ENCODE measurements at places on chromosomes 13 and 19.

DNA sequence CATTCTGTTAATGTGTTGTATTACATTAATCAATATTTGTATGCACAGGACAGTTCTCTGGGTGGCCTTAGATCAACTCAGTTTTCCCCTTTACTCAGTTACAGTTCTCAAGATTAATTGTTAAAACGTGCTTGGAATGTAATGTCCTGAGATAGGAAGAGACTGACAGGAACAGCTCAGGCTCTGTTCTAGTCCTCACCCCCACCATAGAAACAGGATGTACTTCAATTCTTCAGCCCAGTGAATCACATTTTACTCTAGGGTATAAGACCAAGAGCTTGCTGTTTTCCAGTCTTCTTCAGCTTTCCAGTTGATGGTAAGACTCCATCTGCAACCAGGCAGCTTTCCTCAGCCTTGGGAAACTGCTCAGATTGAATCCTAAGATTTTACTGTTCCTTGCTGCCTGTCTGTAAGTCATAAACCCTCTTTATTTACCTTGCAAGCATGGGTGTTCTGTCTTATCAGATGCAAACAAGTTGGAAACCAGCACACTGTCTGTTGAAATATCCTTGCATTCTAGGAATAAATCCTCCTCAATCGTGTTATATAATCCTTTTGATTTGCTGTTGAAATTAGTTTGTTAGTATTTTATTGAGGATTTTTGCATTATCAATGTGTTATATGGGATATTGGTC is 836.9 kb upstream of the PCDH9 start:
- no peak for DNase-seq

GRCh38 chr13:97583907-97584497 is 150.0 kb downstream of the RAP2A start:
- no peak for DNase-seq

- no peak for DNase-seq
Observed at GRCh38 chr19:9981406-9982260, 28.7 kb downstream of the COL5A3 start.

GRCh38 chr19:48968179-48968661 is 3.1 kb downstream of the FTL start:
- DNase-seq = no peak

GRCh38 chr19:1758231-1758577 is 4.9 kb downstream of the ONECUT3 start:
- DNase-seq = no peak

DNA sequence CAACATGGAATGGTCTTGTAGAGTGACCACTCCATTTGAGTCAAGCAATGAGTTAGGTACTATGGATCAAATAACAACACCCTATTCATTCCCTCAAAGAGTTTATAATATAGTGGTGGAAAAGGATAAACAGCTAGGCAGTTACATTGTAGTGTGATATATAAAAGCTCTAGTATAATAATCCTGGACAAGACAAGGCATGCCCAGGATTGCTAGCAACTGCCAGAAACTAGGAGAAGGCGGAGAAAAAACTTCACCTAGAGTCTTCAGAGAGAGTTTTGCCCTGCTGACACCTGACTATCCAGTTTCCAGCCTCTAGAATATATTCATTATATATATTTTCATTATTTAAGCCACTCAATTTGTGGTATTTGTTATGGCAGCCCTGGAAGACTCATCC is 530.6 kb downstream of the KLF12 start:
- no peak for DNase-seq

DNA sequence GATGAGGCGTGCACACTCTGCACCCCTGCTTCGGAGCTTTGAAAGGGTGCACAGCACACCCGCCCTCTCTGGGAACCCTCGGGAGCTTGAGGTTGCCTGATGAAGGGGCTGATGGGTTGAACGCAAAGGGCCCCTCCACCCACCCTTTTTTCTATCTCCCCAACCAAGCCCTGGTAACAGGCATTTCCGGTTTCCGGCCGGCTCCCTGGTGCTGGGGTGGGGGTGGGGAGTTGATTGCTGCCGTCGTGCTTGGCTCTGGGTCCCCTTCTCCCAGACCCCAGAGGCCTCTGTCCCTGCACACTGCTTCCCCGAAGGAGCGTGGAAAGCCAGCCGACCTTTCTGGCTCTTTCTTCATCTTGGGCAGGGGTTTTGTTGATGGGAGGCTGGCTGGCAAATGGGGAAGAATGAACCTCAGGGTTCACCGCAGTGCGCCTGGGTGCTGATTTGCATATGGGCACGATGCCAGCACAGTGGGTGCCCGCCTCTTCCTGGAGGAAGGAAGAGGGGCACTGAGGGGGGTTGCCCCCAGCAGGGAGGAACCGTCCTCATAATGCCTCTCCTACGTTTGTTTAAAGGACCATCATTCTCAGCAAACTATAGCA is 29.1 kb downstream of the VAV1 start:
- DNase-seq = peak; percentile 93

GRCh38 chr19:53621885-53622740 is 9.7 kb upstream of the DPRX start:
- DNase-seq = no peak

DNA sequence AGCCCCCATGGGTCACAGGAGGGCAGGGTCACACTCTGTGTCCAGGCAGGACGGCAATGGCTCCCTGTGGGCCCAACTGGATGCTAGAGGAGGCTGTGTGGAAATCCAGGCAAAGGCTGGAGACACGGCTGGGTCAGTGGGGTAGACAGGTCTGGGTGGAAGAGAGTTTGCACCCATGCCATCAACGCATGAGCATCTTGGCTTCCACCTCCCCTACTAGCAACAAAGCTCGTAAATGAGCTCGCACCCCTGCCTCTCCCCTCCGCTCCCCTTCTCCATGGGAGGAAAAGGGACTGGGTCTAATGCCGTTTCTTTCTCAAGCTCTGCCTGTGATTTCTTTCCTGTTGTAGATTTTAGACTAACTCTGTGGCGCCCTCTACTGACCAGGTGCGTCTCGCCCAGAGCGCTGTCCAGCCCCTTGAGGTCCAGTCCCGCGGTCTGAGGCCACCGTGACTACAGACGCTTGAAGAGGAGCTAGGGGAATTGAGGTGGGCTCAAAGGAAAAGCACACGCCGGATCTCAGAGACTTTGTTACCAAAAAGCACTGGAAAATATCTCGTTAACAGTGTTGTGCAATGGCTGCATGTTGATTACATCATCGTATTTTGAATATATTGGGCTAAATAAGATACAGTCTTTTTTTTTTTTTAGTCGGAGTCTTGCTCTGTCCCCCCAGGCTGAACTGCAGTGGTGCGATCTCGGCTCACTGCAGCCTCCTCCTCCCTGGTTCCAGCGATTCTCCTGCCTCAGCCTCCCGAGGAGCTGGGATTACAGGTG is 50.7 kb upstream of the USP29 start:
- no peak for DNase-seq

DNA sequence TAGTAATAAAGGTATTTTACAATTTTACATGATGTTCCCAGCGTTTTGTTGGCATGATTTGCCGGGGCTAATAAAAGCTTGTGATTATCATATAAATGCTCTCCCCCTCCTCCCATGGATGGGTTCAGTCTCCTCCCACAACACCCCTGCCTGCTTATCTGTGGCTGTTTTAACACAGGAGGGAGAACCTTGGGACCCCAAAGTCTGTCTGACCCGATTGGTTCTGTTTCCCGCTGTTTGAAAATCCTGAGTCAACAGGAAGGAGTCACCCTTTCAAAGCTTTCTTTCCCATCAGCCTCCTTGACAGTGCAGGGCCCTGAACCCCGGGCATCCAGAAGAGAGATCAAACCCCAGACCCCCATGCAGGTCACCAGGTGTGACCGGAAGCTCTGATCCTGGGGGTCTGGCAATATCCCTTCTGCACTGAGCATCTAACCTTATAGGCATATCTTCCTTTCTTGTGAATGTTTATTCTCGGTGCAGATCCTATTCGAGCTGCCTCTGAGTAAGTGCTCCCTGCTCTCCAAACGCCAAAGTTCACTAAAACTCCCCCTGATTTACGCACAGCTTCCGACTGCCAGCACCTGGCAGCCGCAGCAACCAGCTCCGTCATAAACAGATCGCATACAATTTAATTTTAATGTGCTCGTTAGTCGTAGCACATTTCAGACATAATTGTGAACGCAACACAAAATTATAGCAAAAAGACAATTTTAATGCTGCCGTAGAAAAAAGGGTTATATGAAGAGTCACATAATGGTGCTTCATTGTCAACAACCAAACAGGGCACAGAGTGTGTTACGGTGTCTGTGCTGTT is 74.8 kb downstream of the TSHZ3 start:
- no peak for DNase-seq

DNA sequence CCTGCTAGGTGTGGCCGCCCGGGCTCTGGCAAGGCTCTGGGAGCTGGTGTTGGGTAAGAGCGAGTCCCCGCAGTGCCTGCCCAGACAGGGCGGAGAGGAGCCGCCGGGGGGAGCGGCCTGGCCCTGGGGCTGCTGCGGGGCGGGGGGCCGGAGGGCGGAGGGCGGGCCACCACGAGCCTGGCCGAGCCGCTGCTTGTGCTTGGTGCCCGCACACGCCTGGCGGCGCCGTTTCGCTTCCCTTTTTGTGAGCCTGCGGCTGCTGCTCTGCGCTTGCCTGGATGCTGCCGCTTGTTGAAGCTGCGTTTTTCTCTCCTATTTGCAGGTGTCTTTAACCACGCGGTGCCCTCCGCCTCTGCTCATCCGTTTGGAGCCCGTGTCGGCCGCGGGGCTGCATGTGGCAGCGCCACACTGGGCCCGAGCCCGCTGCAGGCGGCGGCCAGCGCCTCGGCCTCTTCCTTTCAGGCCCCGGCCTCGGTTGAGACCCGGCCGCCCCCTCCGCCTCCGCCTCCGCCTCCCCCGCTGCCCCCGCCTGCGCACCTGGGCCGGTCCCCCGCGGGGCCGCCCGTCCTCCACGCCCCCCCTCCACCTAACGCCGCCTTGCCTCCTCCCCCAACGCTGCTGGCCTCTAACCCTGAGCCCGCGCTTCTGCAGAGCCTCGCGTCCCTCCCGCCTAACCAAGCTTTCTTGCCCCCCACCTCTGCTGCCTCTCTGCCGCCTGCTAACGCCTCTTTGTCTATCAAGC is 8.5 kb downstream of the PLEKHJ1 start:
- DNase-seq = peak; percentile 42

GRCh38 chr13:64186503-64187250 is 2771.0 kb upstream of the PCDH20 start:
- no peak for DNase-seq

GRCh38 chr19:6956573-6956972 is 64.7 kb downstream of the MBD3L2B start:
- DNase-seq = no peak

DNA sequence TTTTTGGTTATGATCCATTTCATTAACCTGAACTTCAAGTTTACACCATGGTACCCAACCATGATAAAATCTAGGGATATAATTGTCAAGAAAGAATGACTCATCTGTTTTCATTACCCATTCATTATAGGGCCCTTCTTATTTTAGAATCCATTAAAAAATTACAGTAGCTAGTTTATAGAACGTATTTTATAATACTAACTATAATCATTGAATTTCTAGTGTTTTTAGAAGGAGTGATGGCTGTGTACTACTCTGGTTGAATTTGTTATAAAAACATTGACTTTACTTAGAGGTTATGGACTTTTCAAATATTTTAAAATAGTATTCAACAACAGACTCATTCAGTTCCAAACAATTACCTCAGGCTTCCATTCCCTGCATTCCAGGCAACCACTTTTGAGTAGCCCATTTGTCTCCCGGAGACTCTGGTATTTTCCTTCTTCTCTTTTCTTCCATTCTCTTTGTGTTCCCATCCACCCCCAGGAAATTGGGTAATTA is 71.9 kb upstream of the KLF12 start:
- DNase-seq = no peak

GRCh38 chr13:20241593-20241992 is 9.5 kb upstream of the GJB6 start:
- no peak for DNase-seq

- DNase-seq = no peak
Observed at GRCh38 chr19:6269101-6269886, 10.5 kb downstream of the MLLT1 start.

GRCh38 chr13:40985381-40986100 is 33.6 kb downstream of the ELF1 start:
- DNase-seq = no peak

DNA sequence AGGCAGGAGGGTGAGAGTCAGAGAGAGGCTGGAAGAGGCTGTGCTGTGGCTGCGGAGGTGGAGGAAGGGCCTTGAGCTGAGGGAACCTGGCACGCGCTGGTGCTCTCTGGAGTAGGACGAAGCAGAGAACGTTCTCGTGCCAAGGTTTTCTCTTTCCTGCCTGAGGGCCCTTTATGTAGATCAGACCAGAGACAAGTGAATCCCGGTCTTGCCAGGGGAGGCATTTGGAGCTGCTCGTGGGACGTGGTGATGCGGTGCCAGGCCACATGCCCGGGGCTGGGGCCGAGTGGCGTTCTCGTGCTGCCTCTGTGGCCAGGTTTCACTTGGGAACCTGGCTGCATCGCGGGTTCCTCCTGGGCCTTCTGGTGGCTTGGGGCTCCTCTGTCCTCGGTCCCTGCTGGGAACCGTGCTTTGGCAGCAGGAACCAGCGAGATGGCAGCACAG is 54.2 kb downstream of the KDM4B start:
- DNase-seq = no peak

GRCh38 chr13:97113231-97114001 is 108.7 kb upstream of the MBNL2 start:
- DNase-seq = peak; percentile 6

GRCh38 chr13:65497265-65497664 is 1732.9 kb downstream of the PCDH9 start:
- DNase-seq = no peak

- DNase-seq = peak; percentile 67
Observed at GRCh38 chr19:52171321-52172169, at the start of gene ZNF836. ZNF836 (minus strand) TSS chr19:52171621; CDS start chr19:52168072, 3,549 bp downstream.
